ENCODE measurements at places on chromosomes 4 and X.

DNA sequence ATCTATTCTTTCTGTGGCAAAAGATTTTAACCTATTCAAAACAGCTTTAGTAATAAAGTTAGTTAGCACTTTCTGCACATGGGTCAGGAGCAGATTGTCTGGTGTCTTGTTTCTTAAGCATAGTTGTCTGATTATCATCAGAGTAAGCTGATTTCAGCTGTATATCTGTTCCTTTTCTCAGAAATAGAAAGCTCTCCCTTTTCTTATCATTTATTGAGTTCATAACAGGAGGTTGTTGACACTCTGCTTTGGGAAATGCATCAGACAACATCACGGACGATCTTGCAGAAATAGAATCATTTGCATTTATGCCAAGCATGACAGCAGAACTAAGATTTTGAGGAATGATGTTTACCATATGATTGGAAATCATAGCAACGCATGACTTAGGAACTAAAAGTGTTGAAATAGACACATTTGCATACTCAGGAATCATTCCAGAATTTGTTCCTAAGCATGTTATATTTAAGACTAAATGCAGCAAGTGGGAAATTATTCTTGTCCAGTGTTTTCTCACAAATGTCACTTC is 66.7 kb downstream of the RBMX2 start:
- no peak for DNase-seq

DNA sequence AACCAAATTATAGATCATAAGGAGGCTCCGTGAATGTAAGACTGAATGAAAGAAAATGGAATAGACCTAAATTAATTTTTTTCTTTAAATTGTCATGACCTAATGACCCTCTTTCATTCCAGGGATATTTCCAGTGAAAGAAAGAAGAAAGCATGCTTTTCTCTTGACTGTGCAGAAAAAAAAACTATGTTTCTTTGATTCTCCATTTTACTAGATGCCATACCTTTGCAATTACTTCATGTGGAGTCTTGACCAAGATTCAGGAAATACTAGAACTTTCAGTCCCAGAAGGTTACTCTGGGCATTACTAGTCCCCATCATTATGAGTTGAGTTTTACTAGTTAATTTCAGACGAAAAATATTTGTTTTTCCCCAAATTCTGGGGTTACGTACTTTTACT is 6.4 kb upstream of the COMMD8 start:
- DNase-seq: no peak

DNA sequence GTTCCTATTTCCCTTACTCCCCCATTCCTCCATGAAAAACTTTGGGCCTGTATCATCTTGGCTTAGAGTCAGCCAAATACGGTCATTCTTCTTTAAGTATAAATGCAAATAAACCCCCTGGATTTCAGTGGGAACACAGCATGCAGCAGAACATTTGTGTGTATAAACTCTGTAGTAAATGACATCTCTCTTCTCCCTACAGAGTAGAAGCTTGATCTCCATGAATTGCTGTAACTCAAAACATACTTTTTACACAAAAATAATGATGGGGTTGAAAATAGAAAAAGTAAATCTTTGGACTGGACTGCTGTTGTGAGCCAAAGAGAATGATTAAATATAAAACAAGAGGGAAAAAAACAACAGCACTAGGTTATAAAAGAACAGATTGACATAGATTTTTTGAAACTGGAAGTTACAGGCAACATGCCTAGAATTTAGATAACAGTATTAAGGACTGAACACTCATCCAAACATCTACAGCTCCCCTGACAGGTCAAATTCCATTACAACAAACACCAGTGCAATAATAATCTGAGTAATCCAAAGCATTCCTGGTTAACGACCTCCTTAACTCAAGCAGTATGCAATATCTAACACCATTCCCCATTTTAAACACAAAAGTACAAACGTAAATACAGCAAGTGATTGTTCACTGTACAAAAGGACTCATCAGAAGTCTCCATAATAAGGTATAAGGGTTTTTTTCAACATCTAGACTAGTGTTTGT is 30.7 kb downstream of the TSPAN5 start:
- DNase-seq: no peak

DNA sequence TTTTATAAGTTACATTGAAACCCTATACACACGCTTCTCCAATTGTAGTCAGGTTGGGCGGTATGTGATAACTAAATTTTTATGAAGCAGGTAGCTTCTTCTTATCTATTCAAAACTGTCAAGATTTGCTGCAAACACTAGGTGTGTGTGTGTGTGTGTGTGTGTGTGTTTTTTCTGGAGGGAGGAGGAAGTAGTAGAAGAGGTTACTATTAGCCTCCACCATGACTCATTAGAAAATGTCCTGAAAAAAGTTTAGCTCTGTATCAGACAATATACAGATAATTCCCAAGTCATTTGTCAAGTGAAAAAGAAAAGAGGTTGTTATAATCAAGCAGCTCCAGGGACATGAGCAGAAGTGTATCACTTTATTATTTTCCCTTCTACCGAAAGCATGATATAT is 33.9 kb downstream of the PCDH7 start:
- DNase-seq: no peak

- peak; percentile 19 for DNase-seq
These were observed 64.6 kb downstream of the ANAPC4 start for GRCh38 chr4:25441519-25442117.

GRCh38 chr4:23876418-23877089 is 13.3 kb downstream of the PPARGC1A start:
- DNase-seq: no peak

- no peak for DNase-seq
These were observed 76.6 kb downstream of the ZNF182 start for GRCh38 chrX:47927212-47927611.

GRCh38 chrX:133608406-133608805 is 193.1 kb upstream of the GPC4 start:
- DNase-seq: no peak

- DNase-seq: no peak
These were observed 279.2 kb downstream of the QDPR start for GRCh38 chr4:17232566-17233253.

DNA sequence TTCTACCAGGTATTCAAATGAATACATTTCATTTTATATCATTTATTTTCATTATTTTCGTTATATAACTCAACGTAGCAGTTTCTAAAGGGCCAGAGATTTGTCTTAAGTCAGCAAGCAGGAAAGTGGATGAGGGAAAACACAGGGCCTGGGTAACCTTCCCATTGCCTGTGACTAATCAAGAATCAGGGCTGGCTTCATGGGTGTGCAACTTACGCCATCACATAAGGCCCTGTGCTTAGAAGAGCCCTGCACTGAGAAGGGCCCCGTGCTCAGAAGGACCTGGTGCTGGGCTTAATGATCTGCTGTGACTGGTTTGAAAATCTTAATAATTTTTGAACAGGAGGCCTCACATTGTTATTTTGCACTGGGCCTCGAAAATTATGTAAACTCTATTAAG is 65.4 kb upstream of the FAM9C start:
- no peak for DNase-seq

GRCh38 chrX:38796946-38797345 is 4.3 kb upstream of the MID1IP1 start:
- DNase-seq: no peak

GRCh38 chr4:109994415-109994827 is 81.7 kb downstream of the EGF start:
- DNase-seq: no peak

- no peak for DNase-seq
These were observed 115.4 kb upstream of the STK26 start for GRCh38 chrX:131907488-131908314.

- no peak for DNase-seq
These were observed 22.2 kb downstream of the KANTR start for GRCh38 chrX:53116101-53116500.

- no peak for DNase-seq
These were observed 48.3 kb downstream of the CD99L2 start for GRCh38 chrX:150849996-150850720.

GRCh38 chrX:154602766-154603437 is 16.2 kb downstream of the CTAG1B start:
- no peak for DNase-seq

DNA sequence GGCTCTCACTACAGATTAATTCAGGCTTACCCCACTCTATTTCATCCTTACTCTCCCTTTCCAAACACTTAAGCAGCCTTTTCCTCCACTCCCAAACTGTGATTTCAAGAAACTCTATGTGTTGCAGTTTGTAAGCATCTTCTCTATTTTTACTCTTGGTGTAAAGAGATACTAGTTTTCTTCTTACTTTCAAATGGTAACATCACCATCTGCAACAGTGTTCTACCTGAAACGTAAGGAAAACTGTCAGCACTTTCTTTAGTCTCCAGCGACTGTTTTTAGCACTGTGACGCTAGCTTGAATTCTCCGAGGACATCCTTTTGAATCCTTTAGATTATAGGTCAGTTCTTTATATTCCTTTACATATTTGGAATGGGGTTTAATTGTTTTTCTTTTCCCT is 335.2 kb downstream of the PDGFC start:
- DNase-seq: no peak

- no peak for DNase-seq
These were observed 244.9 kb downstream of the FRMPD4 start for GRCh38 chrX:12383196-12383595.

- no peak for DNase-seq
These were observed 95.7 kb upstream of the MAOA start for GRCh38 chrX:43560247-43560946.

DNA sequence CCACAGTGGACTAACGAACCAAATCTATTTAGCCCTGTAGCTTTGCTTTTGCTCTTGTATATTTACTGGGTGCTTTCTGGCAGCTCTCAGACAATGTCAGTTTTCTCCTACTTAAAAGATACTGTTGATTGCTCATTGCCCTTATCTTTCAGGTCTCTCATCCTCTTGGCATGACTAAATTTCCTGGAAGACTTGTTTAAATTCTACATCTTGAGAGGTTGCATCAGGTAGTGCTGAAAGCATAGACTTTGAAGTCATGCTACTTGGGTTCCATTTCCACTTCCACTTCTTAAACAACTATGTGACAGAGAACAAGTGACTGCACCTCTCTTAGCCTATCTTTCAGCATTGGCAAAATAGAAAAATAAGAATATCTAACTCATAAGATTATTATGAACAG is 8.4 kb downstream of the TDO2 start:
- no peak for DNase-seq

DNA sequence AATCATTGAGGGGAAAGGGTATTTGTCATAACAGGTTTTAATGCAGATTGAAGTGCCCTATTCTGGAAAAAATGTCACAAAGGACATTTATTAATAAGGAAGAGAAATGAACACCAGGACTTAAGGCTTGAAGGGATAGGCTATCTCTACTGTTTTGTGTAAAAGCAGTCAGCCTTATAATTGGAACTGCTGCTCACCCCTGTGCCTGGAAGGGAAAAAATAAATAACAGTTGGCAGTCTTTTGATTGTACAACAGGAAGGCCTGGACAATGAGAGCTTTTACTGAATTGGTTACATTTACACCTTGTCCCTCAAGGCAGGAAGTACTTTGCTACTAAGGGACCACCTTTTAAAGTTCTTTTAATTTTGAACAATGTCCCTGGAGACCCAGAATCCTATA is 17.8 kb upstream of the MAGED4 start:
- no peak for DNase-seq

- no peak for DNase-seq
These were observed 500.8 kb upstream of the PABPC4L start for GRCh38 chr4:134702374-134702773.

- no peak for DNase-seq
These were observed 37.9 kb upstream of the SORBS2 start for GRCh38 chr4:185849664-185850550.

DNA sequence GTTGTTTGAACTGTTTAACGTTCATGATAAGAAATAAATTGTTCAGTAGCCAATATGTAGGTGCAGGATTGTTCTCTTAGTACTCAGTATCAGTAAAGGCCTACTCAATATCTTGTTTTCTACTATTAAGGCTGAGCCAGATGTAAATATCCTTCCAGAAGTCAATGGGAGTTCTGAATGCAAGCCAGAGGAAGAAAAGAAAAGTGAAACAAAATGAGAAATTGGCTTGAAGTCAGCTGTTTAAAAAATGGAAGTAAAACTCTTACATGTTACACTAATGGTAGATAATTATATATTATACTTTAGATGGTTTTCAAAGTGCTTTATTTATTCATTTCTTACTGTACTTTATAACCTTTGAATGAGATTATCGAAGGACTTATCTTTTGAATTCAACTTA is 1417.9 kb downstream of the ADGRL3 start:
- no peak for DNase-seq

DNA sequence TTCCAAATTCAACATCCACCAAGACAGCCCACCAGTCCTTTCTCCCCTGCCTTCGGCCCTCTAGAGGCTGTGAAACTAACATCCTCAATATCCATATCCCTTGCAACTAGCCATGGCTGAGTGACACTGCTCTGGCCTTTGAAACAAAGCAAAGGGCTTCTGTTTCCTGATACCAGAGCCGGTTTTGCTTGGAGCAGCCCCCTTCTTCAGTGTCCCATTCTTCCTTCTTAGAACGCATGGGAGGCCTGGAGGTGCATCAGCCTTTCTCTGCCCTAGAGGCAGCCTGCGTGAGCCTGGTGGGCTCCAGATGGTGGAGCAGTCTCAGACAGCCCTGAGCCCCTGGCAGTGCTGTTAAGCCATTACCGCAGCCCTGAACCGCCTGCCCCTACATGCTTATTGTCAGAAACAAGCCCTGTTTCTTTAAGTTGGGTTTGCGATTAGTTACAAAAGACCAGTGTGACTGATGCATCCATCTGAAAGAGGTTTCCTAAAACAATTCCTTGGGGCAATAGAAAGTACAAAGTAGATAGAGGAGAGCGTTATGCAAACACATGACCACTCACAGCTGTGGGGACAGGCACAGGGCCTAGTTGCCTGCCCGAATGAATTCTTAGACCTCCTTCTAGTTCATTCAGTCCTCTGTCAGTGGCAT is 74.1 kb downstream of the EVC start:
- no peak for DNase-seq

- DNase-seq: no peak
These were observed 647.0 kb upstream of the AADAT start for GRCh38 chr4:170736710-170737109.

DNA sequence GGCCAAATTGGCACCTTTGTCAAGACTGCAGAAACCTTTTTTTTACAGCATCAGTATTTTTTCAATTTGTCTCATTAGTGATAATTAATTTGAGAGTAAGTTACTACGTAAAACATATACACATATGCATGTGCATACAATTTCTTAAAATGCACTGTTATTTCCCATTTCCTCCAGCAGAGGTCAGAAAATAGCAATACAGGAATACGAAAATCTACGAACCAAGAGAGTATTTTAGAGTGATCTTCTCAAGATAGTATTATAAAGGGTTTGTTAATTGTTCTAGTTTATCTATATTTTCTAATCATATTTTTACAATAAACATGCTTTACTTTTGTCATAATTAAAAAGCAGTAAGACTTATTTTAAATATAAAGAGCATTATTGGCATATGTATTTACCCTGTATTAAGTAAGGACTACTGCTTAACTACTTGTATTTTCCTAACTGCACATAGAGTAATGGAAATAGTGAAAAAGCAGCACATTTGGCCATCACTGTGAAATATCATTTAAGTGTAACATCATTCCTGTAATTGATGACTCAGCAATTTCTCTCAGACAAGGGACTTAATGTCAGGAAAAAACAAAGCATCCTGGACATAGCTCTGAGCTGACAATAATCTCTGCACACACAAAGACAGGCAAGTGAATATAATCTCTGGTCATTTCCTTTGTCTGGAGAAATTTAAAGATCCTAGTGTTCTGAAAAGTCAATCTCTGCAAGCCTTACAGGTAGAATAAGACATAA is 45.6 kb downstream of the MAOB start:
- no peak for DNase-seq
